ENCODE measurements at places on chromosomes 2 and 18.

DNA sequence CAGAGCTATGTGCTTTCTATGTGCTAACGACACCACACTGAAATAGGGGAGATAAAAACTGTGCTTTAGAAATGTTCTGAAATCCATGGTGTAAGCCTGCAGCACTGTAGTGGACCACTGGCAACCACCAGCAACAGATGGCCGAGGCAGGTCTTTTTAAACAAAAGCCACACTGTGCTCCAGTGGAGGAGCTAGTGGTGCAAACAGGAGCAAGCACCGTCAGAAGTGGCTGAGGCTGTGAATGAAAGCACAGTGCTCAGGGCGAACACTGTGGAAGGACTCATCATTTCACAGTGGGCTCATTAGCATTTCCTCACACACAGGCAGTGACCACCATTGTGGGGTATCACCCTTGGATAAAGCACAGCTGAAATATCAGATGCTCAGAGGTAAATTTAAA, 22.9 kb upstream of the MTX2 start:
- no peak for DNase-seq

- no peak for DNase-seq
These were observed 131.5 kb upstream of the SMAD2 start for GRCh38 chr18:48061781-48062570.

DNA sequence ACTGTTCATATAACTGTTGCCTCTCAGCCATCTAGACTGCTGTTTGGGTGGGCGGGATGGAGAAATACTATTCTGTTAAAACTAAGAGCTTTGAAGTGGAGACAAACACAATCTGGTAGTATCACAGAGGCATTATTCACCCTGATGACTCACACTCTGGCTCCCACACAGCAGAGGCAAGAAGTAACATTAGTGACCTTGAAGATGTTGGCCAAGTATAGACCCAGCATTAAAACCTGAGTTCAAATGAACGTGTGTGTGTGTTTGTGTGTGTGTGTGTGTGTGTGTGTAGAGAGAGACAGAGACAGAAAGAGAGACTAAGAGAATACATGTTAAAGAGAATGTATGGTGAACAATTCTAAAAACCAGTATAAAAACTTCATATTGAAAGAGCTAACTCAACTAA, 22.5 kb upstream of the ACVR1 start:
- DNase-seq = peak; percentile 41

DNA sequence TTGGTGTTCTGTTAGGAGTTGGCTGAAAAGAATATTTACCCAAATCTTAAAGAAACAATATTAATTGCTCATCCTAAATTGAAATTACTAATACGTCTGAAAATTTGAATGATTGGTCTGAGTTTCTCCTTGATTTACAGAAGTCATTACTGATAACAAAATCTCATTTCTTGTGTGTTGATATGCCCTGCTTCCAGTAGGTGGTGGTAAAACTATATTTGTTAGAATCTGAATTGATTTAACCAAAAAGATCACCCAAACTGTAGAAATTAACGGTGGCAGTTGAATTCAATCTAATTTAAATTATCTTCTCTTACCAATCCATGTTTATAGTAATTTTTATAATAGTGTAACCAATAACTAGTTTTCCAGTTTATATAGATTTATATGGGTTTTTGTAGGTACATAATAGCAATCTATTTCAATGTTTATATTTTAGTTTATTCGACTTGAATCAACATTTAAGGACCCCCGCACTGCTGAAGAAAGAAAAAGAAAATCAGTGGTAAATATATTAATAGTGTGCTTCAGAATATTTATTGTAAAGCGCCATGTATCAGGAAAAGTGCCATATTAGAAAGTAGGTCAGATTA, 38.3 kb downstream of the PAPOLG start:
- no peak for DNase-seq

DNA sequence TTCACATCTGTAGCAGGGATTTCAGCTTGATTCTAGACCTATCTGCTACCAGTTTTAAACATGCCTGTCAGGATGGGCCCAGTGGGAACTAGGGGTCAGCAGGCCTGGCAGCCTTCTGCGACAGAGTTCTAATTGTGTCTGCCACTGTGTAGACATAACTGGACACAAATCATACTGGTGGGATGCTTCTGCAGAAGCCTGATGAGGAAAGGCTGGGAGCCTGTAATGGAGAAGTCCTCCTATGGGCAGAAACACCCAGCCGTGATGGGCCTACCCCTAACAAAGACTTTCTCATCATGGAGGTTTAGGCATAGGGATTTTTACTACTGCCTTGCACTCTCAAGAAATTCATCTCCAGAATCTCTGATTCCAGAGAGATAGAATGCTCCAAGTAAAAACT, 166.9 kb downstream of the PDE11A start:
- DNase-seq = no peak

GRCh38 chr2:170433448-170433847, 255.5 kb downstream of the MYO3B start:
- DNase-seq = no peak

DNA sequence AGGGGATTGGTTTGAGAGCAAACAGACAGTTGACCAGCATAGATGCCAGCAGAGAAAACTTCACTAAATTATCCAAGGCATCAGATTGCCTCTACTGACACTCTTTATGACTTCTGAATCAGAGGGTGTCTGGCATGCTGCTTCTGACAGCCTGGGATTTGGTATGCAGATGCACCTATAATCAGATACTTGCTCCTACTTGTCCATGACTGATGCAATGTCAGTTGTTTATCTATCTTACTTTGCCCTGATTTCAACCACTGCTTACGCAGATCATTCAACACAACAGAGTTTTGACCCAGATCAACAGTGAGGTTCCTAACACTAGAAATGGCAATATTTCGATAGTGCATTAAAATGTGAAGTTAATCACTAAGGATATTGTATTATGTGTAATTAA, 22.6 kb upstream of the CALCRL start:
- DNase-seq = no peak

DNA sequence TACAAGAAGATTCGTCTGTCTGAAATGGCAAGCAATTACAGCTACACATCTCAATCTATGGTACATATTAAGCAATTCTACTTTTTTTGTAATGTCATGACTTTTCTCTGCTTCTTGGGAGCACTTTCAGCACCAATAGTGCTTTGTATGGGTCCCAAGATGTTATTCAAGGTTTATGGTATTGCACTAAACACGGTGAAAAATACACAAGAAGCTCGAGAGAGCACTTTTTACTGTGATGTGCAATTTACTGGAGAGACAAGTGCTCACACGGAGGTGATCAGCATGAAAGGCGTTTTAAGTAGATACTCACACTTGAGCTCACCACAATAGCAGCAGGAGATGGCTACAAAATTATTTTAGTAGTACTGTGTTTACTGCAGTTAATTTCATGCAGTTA, 783.6 kb downstream of the CBLN2 start:
- no peak for DNase-seq
